ENCODE measurements at places on chromosomes 2 and 18. TPM values are rescaled to one million over a fixed set of nuclear protein-coding genes. Genes with fewer than 3 reads are reported as not detected.

STEAP3 gene
- total RNA-seq = 0.17 TPM

ABCG5 gene
- total RNA-seq = not detected

NLRC4 gene
- total RNA-seq = 0.55 TPM

UGT1A6 gene
- total RNA-seq = not detected

CCDC68 gene
- not detected for total RNA-seq

EPHA4 gene
- 3.4 TPM for total RNA-seq

CAPN13 gene
- total RNA-seq = not detected

FN1 gene
- 0.60 TPM for total RNA-seq

NEU2 gene
- not detected for total RNA-seq

THSD7B gene
- total RNA-seq = 0.49 TPM

DNA sequence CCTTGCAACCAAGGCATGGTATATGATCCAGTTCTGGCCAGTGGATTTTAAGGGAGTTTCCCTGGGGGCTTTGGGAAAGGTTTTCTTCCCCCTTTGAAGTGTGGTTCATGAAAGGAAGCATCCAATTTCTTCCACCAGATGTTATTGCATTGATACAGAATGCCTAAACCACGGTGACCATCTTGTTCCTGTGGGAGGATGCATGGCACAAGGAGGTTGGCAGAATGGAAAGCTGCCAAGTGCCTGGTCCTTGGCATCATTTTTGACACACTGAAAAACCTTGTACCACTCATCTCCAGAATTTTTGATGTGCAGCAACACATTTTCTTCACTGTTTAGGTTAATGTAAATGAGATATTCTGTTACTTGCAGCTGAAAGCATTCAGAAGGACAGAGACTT is 55.2 kb upstream of the CXCR4 start:
- DNase-seq = no peak

GRCh38 chr2:58871469-58872142 is 630.5 kb upstream of the FANCL start:
- peak; percentile 2 for DNase-seq

GRCh38 chr2:100250645-100251044 is 71.7 kb downstream of the LONRF2 start:
- no peak for DNase-seq

DNA sequence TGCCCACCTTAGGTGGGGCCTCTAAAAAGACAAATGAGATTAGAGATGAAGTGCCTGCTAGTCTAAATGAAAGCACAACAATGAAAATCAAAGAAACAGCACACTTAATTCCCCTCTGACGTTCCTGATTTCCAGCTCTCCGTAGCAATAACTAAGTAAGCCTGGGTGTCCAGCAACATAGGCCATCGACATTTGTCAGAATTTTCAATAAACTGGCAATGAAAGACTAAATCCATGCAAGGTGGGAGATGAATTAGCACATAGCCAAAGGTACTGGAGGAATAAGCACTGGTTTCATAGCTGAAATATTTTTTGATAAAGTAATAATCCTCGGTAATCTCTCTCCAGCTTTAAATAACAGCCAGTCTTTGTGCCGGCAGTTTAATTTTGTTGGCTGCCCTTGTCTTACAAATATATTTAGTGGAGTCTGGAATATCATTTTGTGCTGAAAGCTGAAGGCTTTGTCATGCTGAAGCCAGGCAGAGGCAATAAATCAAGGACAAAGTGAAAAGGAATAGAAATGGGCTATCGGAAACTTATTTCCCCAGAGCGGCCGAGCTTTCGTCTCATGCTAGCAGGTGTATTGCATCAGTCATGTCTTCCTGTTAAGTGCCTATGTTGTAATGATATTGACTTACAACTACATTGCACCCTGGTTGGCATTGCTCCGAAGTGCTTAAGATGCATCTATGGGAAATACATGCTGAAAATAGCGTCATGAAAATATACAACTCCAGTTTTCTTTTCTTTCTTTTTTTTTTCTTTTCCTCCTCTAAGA is 790.1 kb downstream of the CNTNAP5 start:
- no peak for DNase-seq

GRCh38 chr2:134361648-134362047 is 107.8 kb downstream of the MGAT5 start:
- no peak for DNase-seq

- peak; percentile 27 for DNase-seq
Measured at GRCh38 chr18:32271672-32272208, 81.9 kb downstream of the MEP1B start.

- DNase-seq = no peak
Measured at GRCh38 chr2:227862741-227863588, 8.5 kb upstream of the DAW1 start.

- DNase-seq = no peak
Measured at GRCh38 chr2:184799379-184799778, 201.1 kb downstream of the ZNF804A start.

DNA sequence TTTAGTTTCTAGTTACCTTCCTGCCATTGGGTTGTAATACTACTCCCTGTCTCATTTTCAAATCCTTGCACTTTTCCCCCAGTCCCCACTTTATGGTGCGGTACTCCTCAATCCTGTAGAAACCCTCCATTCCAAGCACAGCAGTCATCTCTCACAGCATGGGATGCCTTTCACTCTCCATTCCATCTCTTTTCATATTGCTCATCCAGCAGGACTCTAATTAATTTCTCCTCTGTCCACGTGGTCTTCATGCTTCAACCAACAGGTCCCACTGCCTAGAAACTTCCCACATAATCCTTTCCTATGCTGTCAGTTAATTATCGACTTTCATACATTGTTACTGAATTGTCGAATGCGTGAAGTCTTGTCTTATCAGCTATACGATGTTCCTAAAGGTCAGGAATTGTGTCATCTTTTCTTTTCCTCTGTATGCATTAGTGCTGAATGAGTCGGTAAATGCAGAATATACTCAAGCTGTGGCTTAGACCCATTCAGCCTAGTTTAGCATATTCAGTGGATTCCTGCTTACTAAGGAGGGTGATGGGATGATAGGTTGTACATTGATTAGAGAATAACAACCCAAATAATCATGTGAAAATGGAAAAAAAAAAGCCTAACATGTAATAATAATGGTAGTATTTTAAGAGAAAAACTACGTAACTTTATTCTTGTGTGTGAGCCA is 89.7 kb downstream of the CRIM1 start:
- DNase-seq = no peak

DNA sequence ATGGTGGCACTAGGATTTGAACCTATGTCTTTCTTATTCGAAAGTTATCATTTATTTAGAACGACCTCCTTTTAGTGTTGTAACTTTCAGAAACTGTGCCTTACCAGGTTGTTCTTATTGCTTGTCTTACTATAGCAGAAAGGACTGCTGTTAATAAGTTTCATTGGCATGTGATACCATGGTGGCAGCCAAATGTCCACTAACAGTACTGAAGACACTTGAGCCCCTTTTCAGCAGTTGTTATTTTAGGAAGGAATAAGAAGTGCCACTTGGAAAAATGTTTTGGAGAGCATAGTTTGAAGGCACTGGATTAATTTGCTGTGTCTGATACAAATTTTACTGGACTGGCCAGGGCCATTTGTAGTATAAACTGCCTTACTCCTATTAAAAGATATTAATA is 37.7 kb downstream of the CEP192 start:
- DNase-seq = no peak

GRCh38 chr18:74631623-74632350 is 34.1 kb downstream of the ZNF407 start:
- DNase-seq = no peak

DNA sequence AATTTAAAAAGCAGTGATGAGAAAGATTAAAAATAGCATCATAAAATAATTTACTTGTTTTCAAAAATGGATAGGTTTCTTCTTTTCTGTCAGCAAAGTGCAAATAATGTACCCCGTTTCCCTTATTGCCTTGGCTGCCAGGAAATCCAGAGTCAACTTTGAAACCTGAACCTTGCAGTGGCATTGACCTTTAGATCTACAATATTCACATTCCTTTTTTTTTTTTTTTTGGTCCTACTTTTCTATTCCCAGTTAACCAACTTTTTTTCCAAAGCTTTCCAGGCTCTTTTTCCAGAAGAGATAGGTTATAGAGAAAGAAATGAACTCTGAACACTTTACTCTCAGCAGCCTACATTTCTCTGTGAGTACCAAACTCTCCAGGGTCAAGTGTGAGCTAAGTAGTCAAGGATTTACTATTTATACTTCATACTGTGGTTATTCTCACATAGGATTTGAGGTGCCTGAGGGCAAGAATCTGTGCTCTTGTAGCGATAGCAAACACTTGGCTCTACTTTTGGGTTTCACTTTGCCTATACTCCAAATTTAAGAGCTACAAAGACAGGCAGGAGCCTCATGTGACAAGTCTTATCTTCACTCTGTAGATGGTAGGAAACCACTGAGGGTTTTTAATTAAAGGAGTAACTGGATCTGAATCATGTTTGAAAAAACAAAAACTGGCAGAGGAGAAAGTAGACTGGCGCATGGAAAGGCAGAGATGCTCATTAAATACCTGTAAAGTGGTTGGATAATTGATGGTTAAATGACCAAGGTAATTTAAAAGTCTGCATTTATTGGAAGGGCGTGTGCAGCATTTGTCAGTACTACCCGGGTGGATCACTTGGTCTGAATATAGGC is 63.2 kb upstream of the TMEM17 start:
- DNase-seq = no peak

DNA sequence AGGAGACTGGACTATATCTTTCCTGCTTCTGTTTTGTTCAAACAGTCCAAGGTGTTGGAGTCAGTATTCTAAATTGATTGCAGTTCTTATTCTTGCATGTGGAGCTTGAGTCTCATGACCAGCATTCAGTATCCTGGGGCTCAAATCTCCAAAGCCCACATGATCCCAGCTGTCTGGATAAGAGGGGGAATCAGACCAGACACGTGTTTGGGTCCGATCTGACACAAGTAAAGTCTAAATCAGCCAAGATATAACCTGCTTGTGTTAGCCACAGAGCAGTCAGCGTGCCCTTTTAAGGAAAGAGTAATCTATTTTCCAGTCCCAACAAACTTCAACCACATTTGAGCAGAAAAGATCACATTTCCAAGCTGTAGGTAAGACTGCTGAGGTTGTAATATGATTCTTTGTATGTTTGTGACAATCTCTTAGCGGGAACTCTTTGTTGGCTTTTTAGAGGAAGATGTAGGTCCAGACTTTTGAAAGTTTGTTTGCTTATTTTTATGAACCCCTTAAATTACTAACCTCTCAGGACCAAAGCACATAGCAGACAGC is 334.6 kb downstream of the SLC4A3 start:
- no peak for DNase-seq

DNA sequence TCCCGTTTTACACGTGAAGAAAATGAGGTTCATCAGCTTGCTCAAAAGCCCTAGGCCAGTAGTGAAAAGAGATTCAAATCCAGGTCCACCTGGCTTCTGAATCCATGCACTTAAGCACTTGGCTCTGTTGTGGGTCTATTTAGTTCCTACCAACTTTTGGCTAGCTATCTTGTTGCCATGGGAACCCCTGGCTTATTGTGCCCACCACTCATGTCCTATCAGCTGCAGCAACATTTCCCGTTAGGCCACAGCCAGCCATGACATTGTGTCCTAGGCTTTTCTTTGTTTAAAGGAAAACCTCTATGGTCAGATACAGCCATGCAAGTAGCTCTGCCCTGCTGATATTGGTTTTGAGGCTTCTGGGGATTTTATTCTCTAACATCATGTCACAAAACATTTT is 49.8 kb downstream of the PLEK start:
- DNase-seq = no peak

GRCh38 chr18:67243799-67244587 is 272.5 kb downstream of the DSEL start:
- DNase-seq = peak; percentile 5

DNA sequence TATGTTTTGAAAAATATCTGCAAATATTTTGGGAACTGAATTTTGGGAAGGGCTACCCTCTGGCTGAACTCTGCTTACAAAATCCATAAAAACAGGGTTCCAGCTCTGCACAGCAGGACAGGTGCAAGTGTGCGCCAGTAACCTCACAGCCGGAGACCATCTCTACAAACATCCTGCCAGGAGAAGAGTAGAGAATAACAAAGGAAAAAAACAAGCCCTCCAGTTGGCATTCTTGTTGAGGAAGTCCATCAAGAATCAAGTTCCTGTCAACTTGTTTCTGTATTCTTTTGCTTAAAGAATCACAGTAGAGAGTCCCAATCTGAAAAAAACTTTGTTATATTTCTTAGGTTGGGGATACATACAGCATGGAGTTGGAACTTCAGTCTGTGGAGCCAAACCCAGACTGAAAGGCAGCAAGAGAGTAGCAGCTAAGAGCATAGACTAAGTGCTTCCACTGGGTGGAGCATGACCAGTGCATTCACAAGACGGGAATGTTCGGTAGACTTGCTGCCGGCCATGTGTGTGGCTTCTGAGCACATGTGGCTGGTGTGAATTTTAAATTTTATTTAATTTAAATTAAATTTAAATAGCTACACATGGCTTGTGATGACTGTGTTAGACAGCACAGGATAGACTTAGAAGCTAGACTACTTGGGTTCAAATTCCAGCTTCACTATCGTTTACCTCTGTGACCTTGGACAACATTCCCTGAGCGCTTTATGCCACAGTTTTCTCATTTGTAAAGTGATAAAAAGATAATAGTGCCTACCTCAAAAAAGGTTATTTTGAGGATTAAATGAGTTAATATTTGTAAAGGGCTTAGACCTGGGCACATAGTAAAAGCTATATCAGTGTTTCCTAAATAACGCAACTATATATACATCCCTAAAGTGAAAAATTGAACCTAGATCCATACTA is 41.9 kb downstream of the SPTBN1 start:
- DNase-seq = no peak

GRCh38 chr2:197205585-197206215 is 104.9 kb downstream of the ANKRD44 start:
- peak; percentile 71 for DNase-seq

DNA sequence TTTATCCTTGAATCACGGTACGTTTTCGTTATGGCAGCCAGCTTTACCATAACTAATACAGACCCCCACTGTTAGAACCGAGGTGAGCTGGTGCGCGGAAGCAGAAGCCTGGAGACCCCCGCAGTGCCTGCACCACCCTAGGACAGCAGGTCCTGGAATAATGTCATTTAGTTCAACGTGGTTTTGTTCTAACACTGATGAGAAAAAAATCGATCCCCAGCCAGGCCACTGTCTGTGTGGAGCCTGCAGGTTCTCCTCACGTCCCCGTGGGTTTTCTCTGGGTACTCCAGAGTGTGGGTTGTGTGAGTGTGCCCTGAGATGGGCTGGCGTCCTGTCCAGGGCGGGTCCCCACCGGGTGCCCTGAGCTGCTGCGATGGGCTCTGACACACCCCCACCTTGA is 69.9 kb upstream of the ST3GAL5 start:
- DNase-seq = no peak

DNA sequence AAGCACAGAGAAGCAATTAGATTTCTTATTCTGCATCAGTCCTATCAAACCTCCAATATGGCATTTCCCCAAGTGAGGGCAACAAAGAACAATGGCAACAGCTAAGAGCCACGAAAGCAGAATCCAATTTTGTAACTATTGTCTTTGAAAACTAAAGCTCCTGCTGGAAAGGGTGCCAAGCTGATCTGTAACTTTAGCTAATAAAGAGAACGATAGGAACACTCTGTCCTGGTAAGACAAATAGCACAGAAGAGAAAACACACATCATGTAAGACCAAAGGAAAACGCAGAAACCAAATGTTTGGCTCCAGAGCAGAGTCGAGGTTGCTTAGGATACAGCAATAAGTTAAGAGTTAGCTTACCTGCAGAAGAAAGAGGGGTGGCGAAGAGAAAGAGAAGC is 160.5 kb downstream of the STK39 start:
- no peak for DNase-seq

Data from activated T-cell treated with anti-CD3 and anti-CD28 coated beads, Interleukin-2, amount 50 U/mL, for 72 hours (primary cell).